GOT3 (cell line): ENCODE measurements at places on chromosomes 5 and 9.

DNA sequence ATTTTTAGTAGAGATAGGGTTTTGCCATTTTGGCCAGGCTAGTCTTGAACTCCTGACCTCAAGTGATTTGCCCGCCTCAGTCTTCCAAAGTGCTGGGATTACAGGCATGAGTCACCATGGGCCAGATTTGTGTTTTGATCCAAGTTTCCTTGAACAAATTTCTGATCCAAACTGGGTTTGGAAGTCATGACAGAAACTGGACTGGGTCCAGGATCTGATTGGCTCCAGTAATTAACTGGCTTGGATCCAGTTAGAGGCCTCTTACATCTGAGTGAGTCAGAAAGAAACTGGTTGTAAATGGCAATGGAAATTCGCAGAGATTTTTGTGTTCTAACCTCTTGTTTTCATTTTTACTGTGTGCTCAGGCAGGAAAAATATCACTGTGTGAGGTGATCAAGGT is 141.6 kb downstream of the SLC25A46 start:
- DNase-seq, result peak; percentile 20

DNA sequence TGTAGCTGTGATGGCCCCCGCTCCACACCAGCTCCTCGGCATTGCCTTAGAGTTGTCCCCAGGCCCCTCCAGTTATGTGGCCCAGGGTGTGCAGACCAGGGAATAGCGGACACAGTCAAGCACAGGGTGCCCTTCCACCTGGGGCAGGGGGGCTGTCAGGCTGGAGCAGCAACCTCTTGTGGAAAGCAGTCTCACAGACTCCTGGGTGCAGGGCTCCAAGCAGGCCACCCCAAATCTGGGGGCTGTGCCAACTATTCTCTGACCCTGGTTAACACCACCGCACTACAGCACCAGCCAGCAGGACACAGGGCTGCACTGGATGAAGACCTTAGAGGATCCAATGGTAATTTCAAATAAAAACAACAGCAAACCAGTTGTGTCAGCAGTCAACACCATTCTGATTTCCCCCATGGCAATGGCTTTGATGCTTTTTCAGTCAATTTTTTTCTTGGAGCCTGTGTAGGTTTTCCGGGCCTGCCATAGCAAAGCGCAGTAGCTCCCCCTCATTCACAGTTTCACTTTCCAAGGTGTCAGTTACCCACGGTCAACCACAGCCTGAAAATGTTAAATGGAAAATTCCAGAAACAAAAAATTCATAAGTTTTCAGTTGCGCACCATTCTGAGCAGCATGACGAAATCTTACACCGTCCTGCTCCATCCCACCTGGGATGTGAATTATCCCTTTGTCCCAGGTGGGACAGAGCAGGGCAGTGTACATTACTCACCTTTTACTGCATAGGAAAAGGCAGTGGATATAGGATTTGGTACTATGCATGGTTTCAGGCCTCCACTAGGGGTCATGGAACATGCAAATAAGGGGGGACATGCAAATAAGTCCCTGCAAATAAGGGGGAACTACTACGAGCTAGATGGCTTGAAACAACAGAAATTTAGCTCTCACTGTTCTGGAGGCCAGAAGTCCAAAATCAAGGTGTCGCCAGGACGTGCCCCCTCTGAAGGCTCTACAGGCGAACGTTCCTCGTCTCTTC is 49.0 kb downstream of the C5orf15 start:
- no peak for DNase-seq

DNA sequence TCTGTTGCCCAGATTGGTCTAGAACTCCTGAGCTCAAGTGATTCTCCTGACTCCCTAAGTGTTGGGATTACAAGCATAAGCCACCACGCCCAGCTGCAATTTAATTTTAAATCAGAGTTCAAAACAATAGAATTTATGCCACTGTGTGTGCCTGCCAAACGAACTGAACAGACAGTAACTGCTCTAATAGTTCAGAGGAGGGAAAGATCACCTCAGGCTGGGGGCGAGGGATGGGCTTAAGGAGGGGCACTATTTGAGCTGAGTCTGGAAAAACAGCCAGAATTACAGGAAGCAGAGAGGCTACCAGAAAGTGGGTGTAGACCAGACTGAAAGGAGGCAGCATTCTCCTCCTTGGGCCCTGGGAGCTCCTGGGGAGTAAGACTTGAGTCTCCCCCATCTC is 12.2 kb downstream of the NOL6 start:
- DNase-seq, result no peak

- no peak for DNase-seq
Measured at GRCh38 chr5:67176936-67177335, 19.7 kb downstream of the CD180 start.

GRCh38 chr9:85702726-85703289 is 38.9 kb downstream of the AGTPBP1 start:
- DNase-seq, result no peak

DNA sequence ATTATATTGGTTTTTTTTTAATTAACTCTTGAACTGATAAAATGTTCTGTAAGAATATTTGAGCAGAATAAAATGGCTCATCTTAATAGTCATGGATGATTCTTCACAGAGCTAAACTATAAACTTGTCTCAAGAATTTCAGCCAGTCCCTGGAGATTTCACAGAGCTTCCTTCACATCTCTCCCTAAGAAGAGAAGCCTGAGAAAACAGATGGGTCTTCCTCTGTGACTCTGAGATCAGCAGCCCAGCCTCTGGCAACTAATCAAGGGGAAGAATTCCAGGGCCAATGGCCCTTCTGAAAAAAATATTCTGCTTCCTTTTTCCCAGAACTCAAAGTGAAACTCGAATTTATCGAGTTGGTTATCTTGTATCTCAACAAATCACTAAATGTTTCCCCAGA is 122.2 kb upstream of the ITGA1 start:
- DNase-seq, result no peak

GRCh38 chr9:7921545-7922197 is 122.1 kb upstream of the DMAC1 start:
- no peak for DNase-seq

- DNase-seq, result no peak
Measured at GRCh38 chr5:114360357-114360756, 1.5 kb upstream of the KCNN2 start.

- no peak for DNase-seq
Measured at GRCh38 chr5:133581918-133582317, 30.4 kb downstream of the FSTL4 start.

GRCh38 chr5:76493190-76493837 is 90.2 kb downstream of the IQGAP2 start:
- DNase-seq, result no peak

- DNase-seq, result no peak
Measured at GRCh38 chr9:21782205-21782604, 20.2 kb upstream of the MTAP start.

GRCh38 chr9:95282332-95282731 is 35.2 kb downstream of the FANCC start:
- DNase-seq, result no peak

- DNase-seq, result no peak
Measured at GRCh38 chr5:143308731-143309130, 94.8 kb downstream of the NR3C1 start.

DNA sequence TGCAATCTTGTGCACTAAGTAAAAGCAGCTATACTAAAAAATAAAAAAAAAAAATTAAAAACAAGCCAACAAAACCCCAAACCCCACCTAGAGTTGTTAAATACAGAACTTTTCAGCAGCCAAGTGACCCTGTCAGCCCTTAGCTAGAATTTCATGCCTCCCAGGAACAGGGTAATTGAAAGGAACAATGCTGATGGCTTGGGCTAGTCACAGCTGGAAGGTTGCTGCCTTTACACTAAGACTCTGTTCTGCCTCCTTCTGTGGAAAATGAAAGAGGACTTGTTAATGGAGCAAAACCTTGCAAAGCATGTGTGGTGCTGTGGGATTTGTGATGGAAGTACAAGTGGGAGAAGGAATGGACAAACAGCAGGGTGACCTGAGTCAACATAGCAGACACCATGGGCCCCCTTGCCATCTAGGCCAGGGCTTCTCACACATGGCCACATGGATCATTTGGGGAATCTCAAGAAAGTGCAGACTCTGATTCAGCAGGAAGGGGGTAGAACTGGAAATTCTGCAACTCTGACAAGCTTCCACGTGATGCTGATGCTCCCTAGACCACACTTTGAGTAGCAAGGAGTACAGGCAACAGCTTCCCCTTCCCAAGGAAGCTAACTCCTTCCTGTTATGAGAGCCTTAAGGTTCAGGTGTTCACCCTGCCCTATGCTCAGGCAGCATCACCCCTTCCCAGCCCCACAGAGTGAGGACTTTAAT is 14.9 kb upstream of the TMEM252 start:
- no peak for DNase-seq

DNA sequence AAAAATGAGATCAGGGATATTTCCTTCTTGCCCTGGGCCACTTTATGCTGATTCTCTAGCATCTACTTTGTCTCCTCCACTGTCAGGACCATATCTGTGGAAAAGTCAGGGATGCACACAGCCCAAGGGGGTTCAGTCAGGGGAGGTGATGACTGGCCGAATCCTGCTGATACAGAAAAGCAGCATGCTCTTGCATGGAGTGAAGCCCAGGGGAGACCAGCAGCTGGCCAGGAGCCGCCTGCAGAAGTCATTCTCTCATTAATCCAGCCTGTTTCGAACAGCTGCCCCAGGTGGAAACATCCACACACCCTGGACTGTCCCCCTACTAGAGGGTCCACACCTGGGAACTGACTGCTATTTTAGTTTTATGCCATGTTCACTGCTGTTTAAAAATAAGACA is 177.1 kb downstream of the ATP10B start:
- DNase-seq, result no peak
